ENCODE measurements at places on chromosomes 5 and 9. TPM values are rescaled to one million over a fixed set of nuclear protein-coding genes. Genes with fewer than 3 reads are reported as not detected.

TMOD1 gene
- 28.4 TPM for total RNA-seq

RNF224 gene
- not detected for total RNA-seq

FOXI1 gene
- not detected for total RNA-seq

OR1L1 gene
- total RNA-seq: not detected

CDHR2 gene
- total RNA-seq: 0.21 TPM

PCDHA7 gene
- 0.08 TPM for total RNA-seq

TMEM174 gene
- not detected for total RNA-seq

PCDHA4 gene
- total RNA-seq: 0.05 TPM

ACO1 gene
- total RNA-seq: 3.5 TPM

All from GM12878 (cell line).